ENCODE measurements at places on chromosomes 6 and 20.

DNA sequence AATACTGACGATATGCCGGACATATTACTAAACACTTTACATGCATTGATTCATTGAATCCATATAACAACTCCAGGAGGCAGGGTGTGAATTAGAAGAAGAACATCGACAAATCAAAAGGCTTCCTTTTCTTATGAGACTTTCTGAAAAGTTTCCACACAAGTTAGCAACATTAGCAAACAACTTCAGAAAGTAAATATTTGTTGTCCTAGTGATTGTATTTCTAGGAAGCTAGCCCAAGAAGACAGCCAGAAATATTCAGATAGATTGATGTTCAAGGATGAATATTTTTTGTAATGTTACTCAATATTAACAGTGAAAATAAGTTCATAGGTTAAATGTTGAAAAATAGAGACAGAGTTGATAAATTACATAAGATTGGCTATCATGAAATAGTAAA is 120.6 kb downstream of the GFRAL start:
- no peaks in the 10 kb centered on the region for H3K36me3 ChIP-seq
- no peaks in the 10 kb centered on the region for H3K4me1 ChIP-seq
- H3K4me3 ChIP-seq: no peak overlapping the region
- no peaks in the 10 kb centered on the region for H3K27me3 ChIP-seq
- no peak overlapping the region for H3K27ac ChIP-seq
- no peak for DNase-seq

DNA sequence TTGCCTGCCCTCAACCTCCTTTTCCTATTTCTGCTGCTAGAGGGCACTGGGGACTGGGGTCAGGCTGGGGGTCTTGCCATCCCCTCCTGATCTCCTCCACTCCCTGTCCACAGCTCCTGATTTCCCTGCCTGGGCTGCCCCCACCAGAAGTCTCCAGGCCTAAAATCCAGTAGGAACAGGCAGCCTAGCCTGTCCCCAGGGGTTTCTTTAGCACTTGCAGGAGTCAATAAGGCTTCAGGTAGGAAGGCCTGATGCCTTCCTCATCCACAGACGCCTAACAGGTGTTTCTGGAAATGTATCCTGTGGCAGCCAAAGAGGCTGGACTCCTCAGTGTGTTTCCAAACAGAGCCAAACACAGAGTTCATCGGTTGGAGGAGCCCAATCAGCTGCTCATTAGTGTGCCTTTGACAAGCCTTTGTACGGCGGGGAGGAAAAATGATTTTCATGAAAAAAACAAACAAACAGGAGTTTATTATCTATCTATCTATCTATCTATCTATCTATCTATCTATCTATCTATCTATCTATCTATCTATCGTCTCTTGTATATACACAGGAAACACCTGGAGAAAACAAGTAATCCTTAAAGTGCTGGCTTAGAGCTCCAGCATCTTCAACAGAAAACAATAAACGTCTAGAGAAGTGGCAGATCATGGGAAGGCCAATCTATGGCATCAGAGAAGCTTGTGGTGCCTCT is 3.7 kb upstream of the RAET1E start:
- no peak overlapping the region for H3K4me3 ChIP-seq
- peaks cover 11% of the 10 kb centered on the region for H3K4me1 ChIP-seq
- no peaks in the 10 kb centered on the region for H3K36me3 ChIP-seq
- no peaks in the 10 kb centered on the region for H3K27me3 ChIP-seq

DNA sequence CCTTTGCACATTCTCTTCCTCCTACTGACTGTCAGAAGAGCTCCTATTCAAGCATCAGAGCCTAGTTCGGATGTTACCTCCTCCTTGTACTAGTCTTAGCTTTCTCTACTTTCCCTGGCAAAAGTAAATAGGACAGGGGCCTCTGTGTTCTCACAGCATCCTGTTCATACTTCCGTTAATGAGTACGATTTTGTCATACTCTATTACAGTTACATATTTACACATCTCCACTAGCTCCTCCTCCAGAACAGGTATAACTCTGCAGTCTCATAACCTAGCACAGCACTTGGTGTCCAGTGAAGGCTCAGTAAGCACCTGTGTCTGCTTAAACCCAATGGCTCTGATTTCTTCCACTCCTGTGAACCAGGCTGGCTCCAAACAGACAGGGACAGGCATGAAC is 7.0 kb downstream of the ELMO2 start:
- no peak for DNase-seq
- H3K27me3 ChIP-seq: no peaks in the 10 kb centered on the region
- H3K4me3 ChIP-seq: no peak overlapping the region

GRCh38 chr6:108078191-108078590 is 3.6 kb upstream of the OSTM1 start:
- no peak for DNase-seq
- H3K4me1 ChIP-seq: no peaks in the 10 kb centered on the region
- no peak overlapping the region for H3K4me3 ChIP-seq
- no peak overlapping the region for H3K27ac ChIP-seq

- H3K4me3 ChIP-seq: no peak overlapping the region
- H3K36me3 ChIP-seq: no peaks in the 10 kb centered on the region
- peak; percentile 37 for DNase-seq
- H3K4me1 ChIP-seq: peaks cover 14% of the 10 kb centered on the region
- no peak overlapping the region for H3K27ac ChIP-seq
- peaks cover 3% of the 10 kb centered on the region for H3K27me3 ChIP-seq
Measured at GRCh38 chr20:25063981-25064380, 6.0 kb upstream of the ACSS1 start.

DNA sequence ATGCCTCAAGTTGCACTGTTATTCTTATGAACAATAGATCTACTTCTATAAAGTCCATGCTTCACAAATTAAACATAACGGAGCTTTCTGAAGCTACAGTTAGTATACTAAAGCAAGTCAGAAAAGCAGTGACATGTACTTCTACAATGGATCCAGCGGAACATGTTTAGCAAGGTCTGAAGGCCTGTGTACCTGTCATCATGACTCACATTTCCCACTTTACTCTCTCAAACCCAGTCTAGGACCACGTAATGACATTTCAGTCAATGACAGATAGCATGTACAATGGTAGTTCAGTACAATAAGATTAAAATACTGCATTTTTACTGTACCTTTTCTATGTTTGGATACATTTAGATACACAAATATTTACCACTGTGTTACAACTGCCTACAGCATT is 132.1 kb downstream of the MMS22L start:
- no peaks in the 10 kb centered on the region for H3K36me3 ChIP-seq
- H3K27ac ChIP-seq: no peak overlapping the region
- H3K4me1 ChIP-seq: no peaks in the 10 kb centered on the region
- no peak overlapping the region for H3K4me3 ChIP-seq
- H3K27me3 ChIP-seq: no peaks in the 10 kb centered on the region

DNA sequence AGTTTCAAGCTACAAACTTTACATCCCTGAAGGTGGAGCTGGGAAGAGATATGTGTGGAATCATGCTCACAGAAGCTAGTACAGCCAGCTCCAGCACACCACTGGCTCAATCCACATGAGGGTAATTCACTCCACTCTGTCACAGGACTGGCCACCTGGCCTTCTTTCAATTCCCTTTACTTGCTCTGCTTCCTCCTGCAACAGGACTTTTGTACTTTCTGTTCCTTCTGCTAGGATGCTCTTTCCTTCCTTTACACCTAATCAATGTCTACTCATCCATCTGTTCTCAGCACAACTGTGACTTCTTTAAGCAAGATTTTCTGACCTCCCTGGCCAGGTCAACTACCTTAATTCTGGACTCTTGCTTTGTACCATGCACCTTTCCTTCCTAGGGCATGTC is 39.4 kb upstream of the MYB start:
- H3K36me3 ChIP-seq: no peaks in the 10 kb centered on the region
- H3K27me3 ChIP-seq: no peaks in the 10 kb centered on the region
- no peak for DNase-seq
- no peak overlapping the region for H3K4me3 ChIP-seq
- H3K27ac ChIP-seq: no peak overlapping the region
- no peaks in the 10 kb centered on the region for H3K4me1 ChIP-seq

GRCh38 chr6:133774356-133774755 is 114.6 kb upstream of the TCF21 start:
- H3K4me1 ChIP-seq: no peaks in the 10 kb centered on the region
- H3K27ac ChIP-seq: no peak overlapping the region
- H3K36me3 ChIP-seq: no peaks in the 10 kb centered on the region
- no peaks in the 10 kb centered on the region for H3K27me3 ChIP-seq
- no peak overlapping the region for H3K4me3 ChIP-seq
- no peak for DNase-seq
